Thyroid gland (tissue), 4 donors: ENCODE measurements at places on chromosomes 1 and 21. TPM values are rescaled to one million over a fixed set of nuclear protein-coding genes. Genes with fewer than 3 reads are reported as not detected.

DNA sequence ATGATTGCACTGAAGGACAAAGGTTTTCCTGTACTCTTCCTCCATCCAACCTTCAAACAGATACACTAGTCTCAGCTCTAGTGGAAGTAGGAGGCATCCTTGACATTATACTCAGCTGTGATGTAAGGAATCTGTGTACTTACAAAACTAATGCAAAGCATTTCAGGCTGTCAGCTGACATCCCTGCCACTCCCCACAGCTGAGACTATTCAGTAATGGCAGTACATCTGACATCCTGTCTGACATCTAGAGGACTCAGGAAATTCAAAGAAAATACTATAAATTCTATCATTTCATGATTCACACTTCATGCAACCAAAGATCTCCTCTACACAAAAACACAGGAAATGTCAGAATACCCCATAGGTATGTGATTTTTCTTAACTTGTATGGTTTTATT lies 325.8 kb downstream of the SMYD3 start:
- DNase-seq: no peak

DNA sequence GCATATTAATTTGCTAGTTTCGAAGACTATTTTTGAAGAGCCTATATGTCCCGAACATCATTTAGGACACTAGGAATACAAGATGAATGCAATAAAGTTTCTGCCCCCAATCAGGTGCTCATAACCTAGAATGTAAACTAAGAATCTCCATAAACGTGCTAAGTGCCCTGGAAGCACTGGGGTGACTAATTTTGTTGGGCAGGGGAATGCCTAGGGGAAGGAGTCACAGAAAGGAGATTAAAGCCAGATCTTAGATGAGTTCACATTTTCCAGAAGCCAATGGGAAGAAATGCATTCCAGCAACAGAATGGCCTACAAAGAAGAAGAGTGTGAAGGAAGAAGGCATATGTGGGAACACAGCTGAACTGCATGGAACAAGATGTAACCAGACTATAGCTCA lies 19.5 kb downstream of the SCYL3 start:
- no peak for DNase-seq

CFHR3 gene
- total RNA-seq: not detected

PIK3CD gene
- 9.5 TPM for total RNA-seq

GRCh38 chr1:110628323-110629105 lies 22.4 kb upstream of the KCNA2 start:
- DNase-seq: no peak

GRCh38 chr1:44881011-44881632 lies 38.1 kb upstream of the PTCH2 start:
- DNase-seq: no peak

FCGR2B gene
- total RNA-seq: 4.1 TPM

DNA sequence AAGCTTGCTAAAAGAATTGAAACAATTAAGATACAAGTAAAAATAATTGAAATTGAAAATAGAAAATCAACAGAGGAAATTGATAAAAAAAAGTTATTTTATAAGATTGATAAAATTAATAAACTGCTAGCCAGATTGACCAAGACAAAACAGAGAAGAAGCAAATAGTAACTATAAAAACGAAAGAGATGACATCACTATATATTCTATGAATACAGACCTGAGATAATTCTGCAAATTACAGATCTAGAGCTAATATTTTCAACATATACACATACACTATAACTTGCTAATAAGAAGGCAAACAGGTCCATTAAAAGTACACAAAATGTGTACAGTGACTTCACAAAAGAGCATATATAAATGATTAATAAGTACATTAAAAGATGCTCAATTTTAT lies 90.1 kb upstream of the RNPC3 start:
- no peak for DNase-seq

DNA sequence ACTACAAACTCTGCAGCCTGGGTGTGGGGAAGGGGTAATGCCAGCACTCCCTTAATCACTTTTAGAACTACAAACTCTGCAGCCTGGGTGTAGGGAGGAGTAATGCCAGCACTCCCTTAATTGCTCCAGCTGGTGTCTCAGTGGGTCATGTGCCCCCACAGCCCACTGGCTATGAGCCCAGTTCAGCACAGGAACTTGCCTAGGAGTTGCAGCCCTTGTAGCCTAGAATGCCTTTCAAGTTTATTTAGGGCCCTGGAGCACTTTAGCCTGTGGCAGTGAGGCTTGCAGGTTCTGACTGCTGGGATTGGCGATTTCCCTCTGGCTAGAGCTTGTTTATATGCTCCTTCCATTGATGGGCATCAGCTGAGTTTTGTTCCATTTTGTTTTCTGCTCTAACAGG lies 17.1 kb downstream of the VN1R5 start:
- peak; percentile 77 for DNase-seq

MROH9 gene
- not detected for total RNA-seq

GRCh38 chr1:88502886-88503285 lies 181.2 kb upstream of the PKN2 start:
- DNase-seq: no peak

CR1 gene
- 0.78 TPM for total RNA-seq

DNA sequence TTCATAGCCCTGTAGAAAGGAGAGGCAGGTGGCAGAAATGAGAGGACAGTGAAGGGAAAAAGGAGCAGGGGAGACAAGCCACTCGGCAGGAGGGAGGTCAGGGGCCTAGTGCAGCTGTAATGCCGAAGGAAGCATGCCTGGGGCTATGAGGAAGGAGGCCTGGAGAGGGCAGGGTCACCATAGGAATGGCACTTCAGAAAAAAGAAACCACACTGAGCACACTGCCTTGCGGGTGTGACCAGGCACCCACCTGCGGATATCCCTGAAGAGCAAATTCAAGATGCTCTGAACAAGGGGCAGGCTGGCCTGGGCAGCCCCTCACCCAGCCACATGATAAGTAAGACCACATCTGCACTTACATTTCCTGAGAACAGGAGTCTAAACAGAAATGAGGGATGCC lies 104.7 kb downstream of the JAK1 start:
- DNase-seq: peak; percentile 18

DNA sequence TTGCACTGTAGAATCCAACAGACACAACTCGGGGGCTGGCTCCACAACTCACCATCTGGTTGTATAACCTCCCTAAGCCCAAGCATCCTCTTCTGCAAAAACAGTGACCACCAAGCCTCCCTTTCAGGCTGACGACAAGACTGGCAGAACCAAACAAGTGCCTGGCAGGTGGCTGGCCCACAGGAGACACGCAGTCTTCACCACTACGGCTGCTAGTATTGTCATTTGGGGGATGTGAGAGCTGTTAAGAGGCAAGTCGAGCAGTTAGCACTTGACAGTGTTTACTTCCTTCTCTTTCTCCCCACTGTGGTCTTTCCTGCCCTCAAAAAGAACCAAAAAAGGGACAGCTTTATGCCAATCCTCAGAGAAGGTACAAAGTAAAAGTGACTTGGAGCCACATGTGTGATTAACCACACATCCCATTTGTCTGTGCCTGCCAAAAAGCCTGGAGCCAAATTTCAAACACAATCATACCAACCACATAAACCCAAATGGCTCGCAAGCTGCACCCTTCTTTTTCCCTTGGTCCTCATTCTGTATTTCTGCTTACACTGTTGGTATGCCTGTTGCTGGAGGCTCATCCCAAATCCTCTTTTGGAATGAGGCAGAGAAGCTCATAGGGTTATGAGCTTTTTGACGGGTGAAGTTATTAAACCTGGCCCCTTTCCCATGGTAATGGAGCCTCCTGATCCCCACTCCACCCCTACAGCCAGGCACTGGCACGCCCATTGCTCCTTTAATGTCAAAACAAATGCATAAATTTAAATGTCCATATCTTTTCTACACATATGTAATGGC lies 94.1 kb downstream of the TGFBR3 start:
- DNase-seq: no peak

DNA sequence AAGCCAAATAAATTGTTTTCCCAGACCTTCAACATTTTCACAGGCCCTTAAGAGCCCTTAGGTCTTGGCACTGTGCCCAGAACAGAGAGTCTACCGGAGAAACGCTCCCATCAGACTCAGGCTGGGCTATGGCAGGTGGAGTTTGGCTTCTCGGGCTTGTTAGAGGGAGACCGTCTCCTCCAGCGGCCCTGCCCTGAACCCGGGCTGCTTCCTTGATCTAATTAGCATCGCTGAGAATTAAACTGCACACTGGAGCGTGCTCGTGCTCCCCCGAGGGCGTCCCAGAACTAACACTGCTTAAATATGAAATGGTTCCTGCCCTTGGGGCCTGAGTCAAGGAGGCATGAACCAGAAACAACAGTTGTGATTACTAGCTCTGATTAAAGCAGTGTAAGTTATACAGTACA lies 634.4 kb downstream of the MATN1 start:
- DNase-seq: peak; percentile 91

GRCh38 chr1:115063228-115063901 lies 25.9 kb downstream of the TSPAN2 start:
- no peak for DNase-seq

DNA sequence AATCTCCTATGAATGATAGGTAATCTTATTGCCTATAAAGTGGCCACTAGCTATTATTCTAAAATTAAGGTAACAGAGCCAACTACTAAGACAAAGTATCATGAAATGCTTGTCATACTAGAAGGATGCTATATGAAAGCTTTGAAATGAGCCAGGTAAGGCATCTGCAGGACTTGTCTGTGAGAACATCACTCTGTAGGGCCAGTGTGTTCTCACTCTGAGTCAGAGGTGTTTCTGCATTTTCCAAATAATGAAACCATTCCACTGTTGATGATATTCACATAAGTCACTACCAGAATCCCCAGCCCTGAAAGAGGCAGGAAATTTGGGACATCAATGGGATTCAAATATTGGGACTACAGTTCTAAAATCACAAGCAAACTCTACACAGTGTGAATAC lies 25.8 kb upstream of the GBP5 start:
- no peak for DNase-seq

OR2L2 gene
- total RNA-seq: not detected

NECAP2 gene
- total RNA-seq: 45.6 TPM

DNA sequence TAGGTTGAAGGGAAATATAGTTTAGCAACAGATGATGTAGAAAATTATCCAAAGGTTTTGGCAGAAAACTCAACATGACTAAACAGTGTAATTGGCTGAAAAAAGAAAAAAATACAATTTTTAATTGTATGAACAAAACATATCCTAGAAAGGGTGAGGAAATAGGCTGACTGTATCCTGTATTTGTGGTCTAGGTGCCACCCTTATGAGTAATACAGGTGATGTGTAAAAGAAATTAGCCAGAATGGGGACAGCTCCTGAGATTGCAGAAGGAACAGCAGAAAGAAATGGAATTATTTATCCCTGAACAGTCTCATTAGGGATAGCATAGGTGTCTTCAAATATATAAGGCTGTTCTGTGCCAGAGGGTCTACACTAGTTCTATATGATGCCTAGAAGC lies 24.6 kb downstream of the DNASE2B start:
- no peak for DNase-seq

DNA sequence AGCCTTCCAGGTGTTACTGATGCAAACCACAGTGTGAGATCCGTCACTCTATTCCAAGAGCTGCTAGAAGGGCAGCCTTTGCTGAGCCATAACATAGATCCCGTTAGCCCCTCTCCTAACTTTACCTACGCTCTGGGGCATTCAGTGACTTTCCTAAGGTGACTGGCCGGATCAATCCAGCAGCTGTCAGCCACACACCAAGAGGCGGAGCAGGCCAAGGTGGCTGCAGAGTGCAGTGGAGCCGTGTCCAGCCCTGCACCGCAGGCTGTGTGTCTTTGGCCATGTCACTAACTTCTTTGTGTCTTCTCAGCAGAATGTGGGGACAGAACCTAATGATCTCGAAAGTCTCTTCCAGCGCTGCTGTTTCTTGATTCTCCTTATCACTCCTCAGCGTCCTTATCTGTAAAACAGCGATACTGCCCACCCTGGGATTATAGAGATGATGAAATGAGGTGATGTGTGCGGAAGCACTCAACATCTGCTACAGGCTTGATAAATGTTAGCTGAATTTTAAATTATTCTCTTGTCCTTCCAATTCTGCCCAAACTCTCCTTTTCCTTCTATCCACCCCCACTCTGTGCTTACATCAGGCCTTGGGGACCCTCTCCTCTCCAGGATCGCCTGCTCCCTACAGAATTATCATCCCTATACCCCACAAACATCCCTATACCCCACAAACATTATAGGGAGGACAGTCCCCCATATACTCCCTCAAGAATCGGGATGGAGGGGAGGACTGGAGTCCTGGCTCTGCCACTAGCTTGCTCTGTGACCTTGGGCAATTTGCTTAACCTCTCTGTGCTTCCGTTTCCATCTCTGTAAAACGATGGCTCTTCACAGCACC lies 25.8 kb upstream of the LRRN2 start:
- no peak for DNase-seq
